Stimulated activated CD4-positive, alpha-beta T cell treated with anti-CD3 and anti-CD28 coated beads, Interleukin-15, amount 100 ng/mL, for 1 hour (primary cell): ENCODE measurements at places on chromosomes 2 and 18.

- no peak for DNase-seq
These were observed 8.6 kb downstream of the AMMECR1L start for GRCh38 chr2:127877136-127877535.

- DNase-seq = no peak
These were observed 426.7 kb upstream of the SMIM21 start for GRCh38 chr18:75854174-75854573.

- no peak for DNase-seq
These were observed 28.2 kb upstream of the LBH start for GRCh38 chr2:30203156-30203555.

- no peak for DNase-seq
These were observed 341.2 kb downstream of the ALK start for GRCh38 chr2:29580223-29580622.
